Regular cardiac myocyte (primary cell): ENCODE measurements at places on chromosomes 6 and 20. TPM values are rescaled to one million over a fixed set of nuclear protein-coding genes. Genes with fewer than 3 reads are reported as not detected.

The MATN4 gene
- total RNA-seq, result 0.19 TPM in 1 of 2 replicates, not detected in the other

The TAGAP gene
- not detected in 2 replicates for total RNA-seq

The SRMS gene
- total RNA-seq, result not detected in 2 replicates

The LZTS3 gene
- 3.8 and 8.2 TPM in 2 replicates for total RNA-seq

The PTGIS gene
- 39.9 and 191 TPM in 2 replicates for total RNA-seq

The SAMD3 gene
- total RNA-seq, result 26.5 and 28.8 TPM in 2 replicates

The ELMO2 gene
- total RNA-seq, result 32.1 and 38.3 TPM in 2 replicates

The CYP24A1 gene
- 0.96 and 1.7 TPM in 2 replicates for total RNA-seq

The SIRPD gene
- total RNA-seq, result not detected in 2 replicates

The HS3ST5 gene
- total RNA-seq, result not detected in 2 replicates

The EDN1 gene
- 46.8 and 87.4 TPM in 2 replicates for total RNA-seq

The SAMD5 gene
- total RNA-seq, result under 0.01 TPM in 2 replicates

The FHL5 gene
- total RNA-seq, result 0.28 TPM in 1 of 2 replicates, not detected in the other

The DZANK1 gene
- 0.56 and 1.2 TPM in 2 replicates for total RNA-seq

The PTCHD4 gene
- total RNA-seq, result 0.96 and 7.0 TPM in 2 replicates

The RIN2 gene
- total RNA-seq, result 35.8 and 71.1 TPM in 2 replicates

The CLPSL1 gene
- not detected in 2 replicates for total RNA-seq

The ASXL1 gene
- 29.5 and 35.5 TPM in 2 replicates for total RNA-seq

The SOBP gene
- total RNA-seq, result 4.6 and 11.6 TPM in 2 replicates

The RXRB gene
- total RNA-seq, result 22.8 and 23.8 TPM in 2 replicates

The PHACTR3 gene
- under 0.01 TPM in 1 of 2 replicates, not detected in the other for total RNA-seq

The C20orf202 gene
- total RNA-seq, result not detected in 2 replicates

The DCBLD1 gene
- 47.6 and 57.9 TPM in 2 replicates for total RNA-seq

The LAMP5 gene
- 0.19 TPM in 1 of 2 replicates, not detected in the other for total RNA-seq

The CDSN gene
- under 0.01 TPM in 1 of 2 replicates, not detected in the other for total RNA-seq

The BMP6 gene
- 22.0 and 47.4 TPM in 2 replicates for total RNA-seq

The C20orf204 gene
- 0.77 and 0.85 TPM in 2 replicates for total RNA-seq

The CDC40 gene
- 23.6 and 28.2 TPM in 2 replicates for total RNA-seq

The CLVS2 gene
- not detected in 2 replicates for total RNA-seq

The HRH3 gene
- not detected in 2 replicates for total RNA-seq

The RNF144B gene
- 1.7 and 5.9 TPM in 2 replicates for total RNA-seq

The ABHD12 gene
- total RNA-seq, result 58.9 and 61.4 TPM in 2 replicates

The SRSF12 gene
- under 0.01 and 0.28 TPM in 2 replicates for total RNA-seq

The NHLRC1 gene
- 2.1 and 2.8 TPM in 2 replicates for total RNA-seq

The RPS21 gene
- 543 and 873 TPM in 2 replicates for total RNA-seq

The RAMACL gene
- 0.38 and 1.1 TPM in 2 replicates for total RNA-seq

The ANKEF1 gene
- total RNA-seq, result 0.96 and 2.3 TPM in 2 replicates

The PRSS16 gene
- 0.19 and 0.28 TPM in 2 replicates for total RNA-seq
